ENCODE measurements at places on chromosomes 16 and 17.

GRCh38 chr17:43907425-43907981, at the start of gene MPP2:
TSS of gene MPP2 (minus strand) at chr17:43907536. CDS start at chr17:43904460, 3,076 bp downstream.
- DNase-seq: peak; percentile 23

- no peak for DNase-seq
These were observed 37.6 kb upstream of the DHRS7B start for GRCh38 chr17:21089145-21089544.

GRCh38 chr16:50699326-50700159, 6.1 kb downstream of the NOD2 start:
- DNase-seq: no peak

GRCh38 chr16:67415872-67416793, at the start of gene ZDHHC1:
TSS of gene ZDHHC1 (minus strand) at chr16:67416477. CDS start at chr16:67407775, 8,702 bp downstream.
- DNase-seq: peak; percentile 24

DNA sequence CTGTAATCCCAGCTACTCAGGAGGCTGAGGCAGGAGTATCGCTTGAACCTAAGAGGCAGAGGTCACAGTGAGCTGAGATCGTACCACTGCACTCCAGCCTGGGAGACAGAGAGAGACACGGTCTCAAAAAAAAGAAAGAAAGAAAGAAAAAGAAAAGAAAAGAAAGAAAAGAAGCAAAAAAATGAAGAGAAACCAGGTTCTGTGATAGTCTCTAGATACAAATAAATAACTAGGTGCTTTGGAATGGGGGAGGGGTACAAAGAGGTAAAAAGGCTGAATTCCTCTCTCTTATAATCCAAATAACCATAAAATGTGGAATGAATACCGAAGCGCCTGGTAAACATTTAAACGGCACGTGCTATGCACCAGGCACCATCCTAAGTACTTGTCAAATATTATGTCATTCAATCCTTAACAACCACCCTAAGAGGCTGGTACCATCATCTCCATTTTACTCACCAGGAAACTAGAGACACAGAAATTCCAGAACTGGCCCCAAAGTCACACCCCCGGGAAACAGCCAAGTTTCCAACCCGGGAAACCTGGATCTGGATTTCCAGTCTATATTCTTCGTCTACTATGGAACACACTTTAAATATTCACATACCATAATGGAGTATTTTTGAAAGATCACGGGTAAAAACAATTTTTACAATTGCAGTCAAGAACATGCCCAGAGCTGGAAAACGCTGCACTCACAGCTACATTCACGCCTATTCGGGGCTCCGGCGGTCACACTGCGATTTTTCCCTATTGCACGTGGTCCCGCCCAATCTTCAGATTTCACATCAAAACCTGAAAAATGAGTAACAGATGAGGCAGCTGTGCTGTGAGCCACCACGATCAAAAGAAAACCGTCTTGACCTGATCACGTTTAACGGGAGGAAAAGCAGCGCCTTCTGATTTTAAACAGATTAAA, 10.5 kb downstream of the NXN start:
- DNase-seq: no peak

GRCh38 chr17:50498021-50498874, 10.0 kb upstream of the MYCBPAP start:
- DNase-seq: no peak

GRCh38 chr17:57422574-57423164, 166.3 kb downstream of the MSI2 start:
- DNase-seq: no peak

GRCh38 chr17:28230011-28230410, 89.0 kb upstream of the TMEM97 start:
- no peak for DNase-seq

DNA sequence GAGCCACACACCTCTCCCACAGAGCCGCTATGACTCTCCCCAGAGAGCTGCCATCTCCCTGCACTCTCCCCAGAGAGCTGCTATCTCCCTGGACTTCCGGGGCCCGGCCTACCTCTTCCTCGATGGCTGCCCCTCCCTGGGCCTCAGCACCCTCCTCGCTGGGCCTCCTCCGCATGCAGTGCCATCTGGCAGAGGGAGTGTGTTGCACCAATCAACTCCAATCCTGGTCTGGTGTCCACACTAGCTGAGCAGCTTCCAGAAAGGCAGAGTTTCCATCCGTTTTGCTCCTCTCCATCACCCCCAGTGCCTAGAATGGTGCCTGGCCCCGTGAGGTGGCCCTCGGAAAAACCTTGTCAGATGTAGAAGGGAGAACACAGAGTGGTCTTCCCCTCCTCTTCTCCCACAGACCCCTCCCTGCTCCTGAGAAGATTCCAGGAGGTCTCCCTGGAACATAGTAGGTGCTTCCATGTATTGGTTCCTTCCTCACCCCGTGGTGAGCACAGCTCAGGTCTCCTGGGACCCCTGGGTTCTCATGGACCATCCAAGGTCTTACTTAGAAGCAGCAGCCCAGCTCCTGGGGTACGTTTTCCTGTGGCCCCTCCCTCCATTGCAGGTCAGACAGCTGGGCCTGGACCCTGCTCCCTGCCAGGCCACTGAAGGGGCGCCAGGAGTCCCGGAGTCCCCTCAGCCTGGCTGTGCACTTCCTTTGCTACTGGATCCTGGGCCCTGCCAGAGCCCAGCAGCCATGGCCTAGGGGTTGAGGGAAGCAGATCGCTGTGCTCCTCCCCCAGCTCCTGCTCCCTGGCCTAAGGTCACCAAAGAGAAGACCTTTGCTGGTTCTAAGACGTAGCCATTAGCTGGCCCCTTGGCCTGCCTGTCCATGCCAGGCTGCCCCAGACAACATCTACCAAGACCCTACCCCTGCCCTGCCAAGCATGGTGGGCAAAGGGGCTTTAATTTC, 233.8 kb upstream of the GSE1 start:
- DNase-seq: no peak

GRCh38 chr17:66426397-66427033, 124.1 kb downstream of the PRKCA start:
- DNase-seq: peak; percentile 5

- DNase-seq: no peak
These were observed 142.5 kb downstream of the SALL1 start for GRCh38 chr16:51008607-51009006.

DNA sequence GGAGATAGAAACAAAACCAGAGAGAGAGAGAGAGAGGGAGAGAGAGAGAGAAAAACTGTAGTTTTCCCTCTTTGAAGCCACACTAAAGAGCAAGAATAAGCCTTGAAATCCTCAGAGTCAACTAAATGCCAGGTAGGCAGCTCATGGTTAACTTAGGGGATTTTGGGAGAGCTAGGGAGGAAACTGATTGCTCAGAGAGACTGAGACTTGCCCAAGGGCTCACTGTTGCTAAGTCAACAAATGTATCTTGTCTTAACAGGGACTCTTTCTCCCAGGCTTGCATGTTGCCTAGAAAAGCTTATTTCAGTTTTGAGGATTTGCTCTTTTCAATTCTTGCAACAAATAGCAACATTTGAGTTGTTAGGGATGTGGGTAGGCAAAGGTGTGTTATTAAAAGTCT, 4.5 kb upstream of the SLC5A11 start:
- DNase-seq: no peak

- DNase-seq: no peak
These were observed 133.9 kb upstream of the CHMP6 start for GRCh38 chr17:80857756-80858171.

- no peak for DNase-seq
These were observed 287.1 kb upstream of the DYNLRB2 start for GRCh38 chr16:80253741-80254140.

- DNase-seq: peak; percentile 26
These were observed at the start of gene NOG for GRCh38 chr17:56593646-56594319. TSS of gene NOG (plus strand) at chr17:56593699. CDS start at chr17:56594224, 525 bp downstream.

- no peak for DNase-seq
These were observed 19.8 kb upstream of the ADGRG1 start for GRCh38 chr16:57608462-57609113.

GRCh38 chr17:6551869-6552531, 4.4 kb downstream of the PITPNM3 start:
- no peak for DNase-seq

- no peak for DNase-seq
These were observed 24.9 kb upstream of the RHOT1 start for GRCh38 chr17:32117399-32117798.

- no peak for DNase-seq
These were observed 7.7 kb downstream of the MSL1 start for GRCh38 chr17:40129498-40129897.

DNA sequence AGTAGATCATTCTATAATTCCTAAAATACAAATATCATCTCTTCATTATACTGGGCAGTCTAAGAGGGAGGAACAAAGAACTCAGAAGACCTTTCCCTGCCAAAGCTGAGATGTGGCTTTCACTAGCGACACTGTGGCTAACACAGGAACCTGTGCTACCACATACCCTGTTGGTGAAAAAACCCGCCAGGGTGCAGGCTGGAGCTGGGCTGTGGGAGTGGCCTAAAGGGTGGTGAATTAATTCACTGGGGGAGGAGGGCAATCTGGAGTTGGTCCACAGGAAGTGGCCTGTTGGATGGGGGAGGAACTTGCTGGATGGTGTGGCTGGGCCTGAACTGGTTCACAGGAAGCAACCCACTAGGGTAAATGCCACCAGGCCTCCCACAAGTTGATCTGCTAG, 7.4 kb downstream of the ZNF594 start:
- DNase-seq: peak; percentile 19

DNA sequence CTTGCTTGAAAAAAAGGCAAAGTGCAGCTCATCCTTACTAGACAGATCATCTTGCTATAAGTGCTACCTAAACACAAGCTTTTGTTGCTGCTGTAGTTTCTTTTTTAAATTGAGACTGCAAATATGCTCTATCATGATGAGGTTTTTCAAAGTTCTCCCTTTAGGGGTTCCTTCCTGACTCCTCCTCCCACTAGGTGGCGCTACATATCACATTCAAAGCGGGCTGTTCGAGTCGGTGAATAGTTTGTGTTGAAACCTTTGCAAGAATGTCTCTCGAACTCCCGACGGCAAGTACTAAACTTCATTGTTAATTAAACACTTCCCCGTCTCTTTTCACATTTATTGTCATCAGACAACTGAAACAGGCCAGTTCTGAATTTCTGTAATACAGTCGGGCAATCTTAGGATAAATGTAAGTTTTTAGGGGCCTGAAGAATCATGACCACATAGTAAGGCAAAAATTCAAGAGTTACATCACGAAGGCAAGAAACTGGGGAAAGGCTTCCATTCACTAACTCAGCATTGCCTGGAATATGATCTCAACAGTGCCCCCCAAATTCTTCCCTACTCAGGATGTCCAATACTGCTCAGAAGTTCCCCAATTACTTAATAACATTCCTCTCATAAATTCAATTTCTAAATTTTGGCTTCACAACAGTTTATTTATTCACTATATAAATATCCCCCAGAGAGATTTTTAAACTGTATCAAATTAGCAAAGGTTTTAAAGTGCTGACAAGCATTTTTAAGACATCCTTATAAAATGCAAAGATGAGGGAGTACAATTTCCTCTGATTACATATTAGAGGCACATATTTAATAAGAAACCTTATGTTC, 6.7 kb downstream of the HS3ST3A1 start:
- peak; percentile 59 for DNase-seq

GRCh38 chr17:41008811-41009210, at the start of gene KRTAP3-1:
TSS of gene KRTAP3-1 (minus strand) at chr17:41009128. CDS start at chr17:41009074, 54 bp downstream.
- no peak for DNase-seq

DNA sequence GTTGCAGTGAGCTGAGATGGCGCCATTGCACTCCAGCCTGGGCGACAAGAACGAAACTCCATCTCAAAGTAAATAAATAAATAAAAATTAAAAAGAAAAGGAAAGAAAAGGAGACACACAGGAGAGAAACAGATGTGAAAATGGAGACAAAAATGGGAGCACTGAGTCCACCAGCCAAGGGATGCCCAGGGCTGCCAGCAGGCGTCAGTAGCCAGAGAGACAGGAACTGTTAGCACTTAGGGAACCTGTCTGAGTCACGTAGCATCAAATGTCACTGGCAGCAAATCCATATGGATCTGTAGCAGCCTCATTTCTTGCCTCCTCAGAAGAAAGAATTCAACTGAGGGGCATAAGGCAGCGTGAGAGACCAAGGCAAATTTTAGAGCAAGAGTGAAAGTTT, 79.7 kb downstream of the CYLD start:
- DNase-seq: no peak

DNA sequence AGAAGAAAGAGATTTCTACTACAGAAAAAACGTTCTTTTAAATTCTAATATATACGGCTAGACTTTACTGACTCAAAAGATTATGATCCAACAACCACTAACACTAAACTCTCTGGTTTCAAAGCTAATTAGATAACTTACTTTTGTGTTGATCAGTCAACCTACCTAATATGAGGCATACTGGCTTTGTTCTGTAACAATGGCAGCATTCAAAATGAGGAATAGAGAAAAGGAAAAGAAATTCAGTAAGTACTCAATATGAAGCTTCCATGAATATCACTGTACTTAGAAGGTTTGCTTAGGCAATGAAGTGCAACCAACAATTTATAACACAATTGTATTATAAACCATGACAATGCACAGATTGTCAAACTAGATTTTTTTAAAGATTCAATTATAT, 430.5 kb upstream of the PMFBP1 start:
- DNase-seq: no peak

DNA sequence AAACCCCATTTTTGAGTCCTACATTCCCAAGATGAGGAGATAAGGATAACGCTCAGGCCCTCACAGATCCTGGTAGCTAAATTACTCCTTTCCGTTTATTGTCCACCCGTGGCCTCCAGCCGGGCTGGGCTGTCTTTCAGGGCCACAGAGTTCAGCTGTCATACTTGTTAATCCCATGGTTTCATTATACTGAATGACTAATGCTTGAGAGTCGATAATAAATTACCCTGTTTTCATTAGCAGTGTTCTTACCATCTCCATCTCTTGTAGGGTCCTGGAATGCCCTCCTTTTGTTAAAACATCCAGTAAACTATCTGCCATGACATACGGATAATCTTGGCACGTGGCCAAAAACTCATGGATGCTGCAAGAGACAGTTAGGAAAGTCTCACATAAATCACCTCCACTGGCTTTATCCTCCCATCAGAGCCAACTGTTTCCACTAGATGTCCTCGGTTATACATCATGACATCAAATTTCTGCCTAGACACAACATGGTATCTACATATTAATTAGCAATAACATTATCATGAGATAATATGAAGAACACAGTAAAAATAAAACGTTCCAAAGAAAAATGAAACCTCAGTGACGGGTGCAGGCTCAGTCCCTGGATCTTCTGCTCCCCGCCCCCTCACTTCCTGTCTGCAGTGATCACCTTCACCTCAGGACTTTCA, 45.3 kb downstream of the BRD7 start:
- DNase-seq: no peak

DNA sequence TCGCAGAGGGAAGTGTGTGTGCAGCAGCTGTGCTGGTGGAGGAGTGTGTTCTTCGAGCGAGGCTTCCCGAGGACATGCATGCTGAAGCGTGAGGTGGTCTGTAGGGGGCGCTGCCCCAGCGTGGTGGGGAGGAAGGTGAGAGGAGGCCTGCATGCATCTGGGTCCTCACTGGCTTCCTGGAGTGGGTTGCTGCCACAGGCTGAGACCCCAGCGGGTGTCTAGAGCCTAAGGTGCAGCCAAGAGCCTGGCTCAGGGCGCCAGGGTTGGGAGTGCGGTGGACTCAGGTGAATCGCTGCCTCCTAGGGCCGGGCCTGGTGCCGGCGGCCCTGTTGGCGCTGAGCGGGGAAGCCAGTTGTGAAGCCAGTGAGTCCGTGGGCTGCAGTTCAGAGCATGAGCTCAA, 7.5 kb upstream of the HSD3B7 start:
- DNase-seq: no peak

- DNase-seq: no peak
These were observed 135.7 kb upstream of the ADAMTS18 start for GRCh38 chr16:77570574-77570973.

All from stimulated activated CD8-positive, alpha-beta memory T cell treated with anti-CD3 and anti-CD28 coated beads, Interleukin-12 subunit alpha, Interleukin-12 subunit beta, amount 100 ng/mL, for 4 hours (primary cell).